ENCODE measurements at places on chromosomes 3 and 15.

GRCh38 chr15:84740691-84741090, 7.7 kb upstream of the ZNF592 start:
- DNase-seq = no peak

DNA sequence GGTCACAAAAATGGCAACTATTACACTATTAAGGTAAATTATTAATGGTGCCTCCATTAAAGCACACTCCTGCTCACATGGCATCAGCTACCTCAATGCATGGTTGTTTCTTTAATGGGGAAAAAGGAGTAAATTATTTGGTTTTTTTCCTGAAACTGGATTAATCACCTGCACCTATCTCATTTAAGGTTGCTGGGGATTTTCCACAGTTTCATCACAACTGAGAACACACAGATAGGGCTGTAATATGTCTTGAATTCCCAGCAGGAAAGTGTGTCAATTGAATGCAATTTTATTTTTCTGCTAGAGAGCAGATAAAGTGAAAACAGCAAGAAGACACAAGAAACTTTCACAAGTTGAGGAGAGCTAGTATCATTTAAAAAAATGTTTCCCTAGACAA, 36.4 kb downstream of the RFTN1 start:
- DNase-seq = no peak

DNA sequence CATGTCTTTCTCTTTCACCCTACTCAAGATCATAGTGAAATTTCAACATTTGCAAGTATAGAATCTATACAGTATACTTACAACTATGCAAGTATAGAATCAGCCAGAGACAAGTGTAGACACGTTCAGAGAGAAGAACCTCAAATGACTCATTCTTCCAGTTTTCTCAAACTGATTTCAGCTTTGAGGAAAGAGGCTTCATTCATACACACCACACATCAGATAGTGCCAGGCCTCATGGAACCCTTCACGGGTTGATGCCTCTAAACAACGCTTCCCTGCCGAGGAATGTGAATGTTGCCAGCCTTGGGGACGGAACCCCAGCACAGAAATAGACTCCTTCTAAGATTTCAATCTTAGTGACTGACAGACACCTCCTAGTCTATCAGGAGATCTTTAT, 135.7 kb downstream of the FOXP1 start:
- DNase-seq = no peak

GRCh38 chr3:116155841-116156240, 289.4 kb downstream of the LSAMP start:
- no peak for DNase-seq

DNA sequence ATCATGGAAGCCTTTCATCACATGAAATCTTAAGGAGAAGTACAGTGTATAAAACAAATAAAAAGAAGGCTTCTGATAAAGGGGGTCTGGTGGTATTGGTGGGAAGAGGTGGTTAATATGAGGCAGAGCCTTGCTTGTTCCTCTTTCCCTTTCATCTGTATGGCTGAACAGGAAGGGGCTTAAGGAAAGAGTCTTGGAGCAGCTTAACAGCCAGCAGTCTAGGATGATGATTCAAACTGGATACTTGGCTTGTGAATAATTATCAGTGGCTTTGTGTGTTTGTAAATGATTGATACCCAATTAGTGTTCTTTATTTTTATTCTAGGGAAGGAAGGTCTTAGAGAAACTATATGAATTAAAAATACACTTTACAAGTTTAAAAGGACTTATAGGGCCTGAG, 29.1 kb upstream of the TCAIM start:
- no peak for DNase-seq

GRCh38 chr3:31106204-31106603, 211.7 kb upstream of the GADL1 start:
- DNase-seq = no peak

- no peak for DNase-seq
Measured at GRCh38 chr15:81812456-81812855, 233.4 kb downstream of the MEX3B start.

GRCh38 chr3:10329495-10330015, 8.6 kb upstream of the SEC13 start:
- DNase-seq = no peak

GRCh38 chr3:153291059-153291685, 129.1 kb downstream of the RAP2B start:
- DNase-seq = no peak

GRCh38 chr3:31534065-31534425, 1.3 kb downstream of the STT3B start:
- DNase-seq = no peak

DNA sequence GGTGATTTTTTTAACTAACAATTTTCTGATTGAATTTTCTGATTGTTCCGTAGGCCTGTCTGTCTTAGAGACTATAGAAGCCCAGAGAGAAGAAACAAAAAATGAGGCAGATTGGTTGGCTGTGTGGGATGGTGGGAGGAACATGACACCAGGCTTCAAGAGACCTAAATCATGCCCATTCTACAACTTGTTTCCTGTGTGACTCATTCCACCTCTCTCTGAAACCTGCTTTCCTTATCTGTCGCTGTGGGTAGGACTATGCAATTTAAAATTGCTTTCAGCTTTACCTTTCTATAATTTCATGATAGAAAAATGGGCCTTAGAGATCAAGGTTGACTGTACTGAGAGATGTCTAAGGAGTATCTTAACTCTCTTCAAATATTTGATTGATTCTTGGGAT, 44.5 kb downstream of the OXNAD1 start:
- DNase-seq = peak; percentile 60

- no peak for DNase-seq
Measured at GRCh38 chr3:73448761-73449301, 175.9 kb downstream of the PDZRN3 start.

GRCh38 chr3:143184099-143184498, 64.5 kb downstream of the CHST2 start:
- DNase-seq = no peak

- no peak for DNase-seq
Measured at GRCh38 chr3:59381282-59381681, 331.5 kb upstream of the CFAP20DC start.

GRCh38 chr3:124854009-124854408, 33.2 kb downstream of the ITGB5 start:
- DNase-seq = no peak

DNA sequence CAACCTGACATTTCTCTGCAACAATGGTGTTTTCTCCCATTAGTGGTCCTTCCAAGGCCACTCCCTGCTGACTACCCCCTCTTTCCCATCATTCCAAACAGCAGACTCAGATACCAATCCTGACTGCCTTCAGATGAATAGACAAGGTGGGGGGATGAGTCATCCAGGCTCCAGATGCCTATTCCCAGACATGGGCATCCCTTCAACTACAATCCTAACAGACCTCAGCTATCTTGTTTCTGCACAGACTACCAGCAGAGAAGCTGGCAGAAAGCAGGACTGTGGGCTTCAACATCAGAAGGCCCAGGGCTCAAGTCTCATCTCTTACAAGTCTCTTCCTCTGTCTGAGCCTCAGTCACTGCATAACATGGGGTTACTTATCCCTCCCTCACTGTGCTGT, 2.2 kb downstream of the RBP1 start:
- DNase-seq = no peak

DNA sequence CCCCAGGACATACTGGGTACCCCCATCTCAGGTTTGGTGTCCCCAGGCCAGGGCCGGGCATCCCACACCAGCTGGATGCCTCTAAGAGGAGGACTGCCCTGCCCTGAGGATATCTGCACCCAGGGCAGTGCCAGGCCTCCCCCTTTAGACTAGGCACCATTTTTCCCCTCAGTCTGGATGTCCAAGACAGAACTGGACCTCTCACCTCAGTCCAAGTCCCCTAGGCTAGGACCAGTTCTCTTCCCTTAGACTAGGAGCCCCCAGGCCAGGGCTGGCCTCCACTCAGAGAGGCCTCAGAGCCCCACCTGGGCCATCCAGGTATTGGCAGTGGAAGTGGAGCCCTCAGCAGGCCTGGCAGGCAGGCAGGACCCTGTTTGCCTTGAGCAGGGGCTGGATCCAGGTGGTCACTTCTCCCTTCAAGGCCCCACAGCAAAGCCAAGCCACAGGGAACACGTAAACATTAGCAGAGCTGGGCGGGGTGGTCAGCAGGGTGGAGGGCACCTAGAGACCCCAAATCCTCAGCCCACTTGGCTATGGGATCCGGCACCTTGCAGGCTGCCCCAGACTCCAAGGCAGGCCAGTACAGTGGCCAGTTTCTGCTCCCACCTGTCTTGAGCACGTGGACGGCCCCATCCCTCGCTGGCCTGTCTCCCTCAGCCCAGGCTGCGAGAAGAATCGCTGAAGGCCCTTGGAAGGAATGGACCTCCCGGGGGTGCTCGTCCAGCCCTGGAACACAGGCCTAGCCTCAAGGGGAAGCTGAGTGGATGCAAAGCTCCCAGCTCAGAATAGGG, 28.3 kb downstream of the PTH1R start:
- DNase-seq = no peak

DNA sequence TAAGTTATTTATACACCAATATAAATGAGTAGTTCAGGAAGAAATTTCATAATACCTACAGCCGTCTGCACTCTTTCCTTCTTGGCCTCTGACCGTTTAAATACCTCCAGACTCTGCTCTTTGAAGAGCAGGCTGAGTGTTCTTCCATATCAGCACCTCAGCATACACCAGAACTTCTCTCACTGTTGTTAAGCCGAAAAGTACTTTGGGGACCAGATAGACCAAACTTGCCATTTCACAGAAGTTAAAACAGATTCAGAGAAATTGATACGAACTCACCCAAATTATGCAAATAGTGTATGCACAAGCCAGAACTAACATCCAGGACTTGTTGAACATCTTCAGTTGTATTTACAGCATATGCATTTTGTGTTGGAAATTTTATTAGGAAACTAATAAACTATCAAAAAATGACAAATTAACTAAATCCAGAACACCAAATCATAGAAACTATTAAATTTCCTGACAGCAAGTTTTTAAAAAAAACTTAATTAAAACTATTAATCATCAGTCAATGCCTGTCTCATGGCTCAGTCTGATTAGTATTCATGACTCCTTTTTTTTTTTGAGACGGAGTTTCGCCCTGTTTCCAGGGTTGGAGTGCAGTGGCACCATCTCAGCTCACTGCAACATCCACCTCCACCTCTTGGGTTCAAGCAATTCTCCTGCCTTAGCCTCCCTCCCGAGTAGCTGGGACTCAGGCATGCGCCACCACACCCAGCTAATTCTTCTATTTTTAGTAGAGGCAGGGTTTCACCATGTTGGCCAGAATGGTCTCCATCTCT, 24.1 kb downstream of the CGGBP1 start:
- DNase-seq = no peak

GRCh38 chr3:189071446-189071845, 100.3 kb upstream of the TPRG1 start:
- DNase-seq = no peak

- DNase-seq = no peak
Measured at GRCh38 chr15:66833371-66833770, 131.3 kb downstream of the SMAD6 start.

- DNase-seq = no peak
Measured at GRCh38 chr3:136311261-136311660, 61.1 kb downstream of the PCCB start.

DNA sequence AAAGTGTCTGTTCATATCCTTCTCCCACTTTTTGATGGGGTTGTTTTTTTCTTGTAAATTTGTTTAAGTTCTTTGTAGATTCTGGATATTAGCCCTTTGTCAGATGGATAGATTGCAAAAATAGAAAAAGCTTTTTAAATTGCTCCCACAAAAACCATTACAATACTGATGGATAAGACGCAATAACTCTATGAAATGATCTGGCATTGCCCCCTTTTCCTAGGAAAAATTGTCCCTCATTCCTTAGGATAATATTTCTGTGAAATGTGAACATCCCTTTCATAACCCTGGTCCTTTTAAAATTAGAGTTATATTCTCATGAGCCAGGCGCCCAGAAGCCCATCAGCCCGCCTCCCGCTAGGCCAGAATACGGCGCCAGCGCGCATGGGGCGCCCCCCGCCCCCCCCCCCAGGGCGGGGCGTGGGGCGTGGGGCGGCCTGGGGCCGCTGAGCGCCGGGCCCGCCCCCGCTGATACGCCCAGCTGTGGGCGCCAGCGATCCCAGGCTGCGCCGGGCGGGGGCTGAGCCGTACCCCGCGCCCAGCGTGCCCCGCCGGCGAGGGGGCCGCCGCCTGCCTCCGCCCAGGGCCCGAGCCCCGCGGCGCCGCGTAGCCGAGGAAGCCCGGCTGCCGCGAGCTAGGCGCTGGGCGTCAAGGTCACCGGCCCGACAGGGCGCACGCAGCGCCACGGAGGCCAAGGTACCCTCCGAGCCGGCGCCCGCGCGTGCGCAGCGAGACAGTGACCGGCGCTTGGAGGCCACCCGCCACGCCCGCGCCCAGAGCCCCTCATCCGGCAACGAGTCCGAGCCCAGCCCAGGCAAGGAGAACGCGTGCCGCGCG, 11.1 kb upstream of the ROPN1B start:
- no peak for DNase-seq

DNA sequence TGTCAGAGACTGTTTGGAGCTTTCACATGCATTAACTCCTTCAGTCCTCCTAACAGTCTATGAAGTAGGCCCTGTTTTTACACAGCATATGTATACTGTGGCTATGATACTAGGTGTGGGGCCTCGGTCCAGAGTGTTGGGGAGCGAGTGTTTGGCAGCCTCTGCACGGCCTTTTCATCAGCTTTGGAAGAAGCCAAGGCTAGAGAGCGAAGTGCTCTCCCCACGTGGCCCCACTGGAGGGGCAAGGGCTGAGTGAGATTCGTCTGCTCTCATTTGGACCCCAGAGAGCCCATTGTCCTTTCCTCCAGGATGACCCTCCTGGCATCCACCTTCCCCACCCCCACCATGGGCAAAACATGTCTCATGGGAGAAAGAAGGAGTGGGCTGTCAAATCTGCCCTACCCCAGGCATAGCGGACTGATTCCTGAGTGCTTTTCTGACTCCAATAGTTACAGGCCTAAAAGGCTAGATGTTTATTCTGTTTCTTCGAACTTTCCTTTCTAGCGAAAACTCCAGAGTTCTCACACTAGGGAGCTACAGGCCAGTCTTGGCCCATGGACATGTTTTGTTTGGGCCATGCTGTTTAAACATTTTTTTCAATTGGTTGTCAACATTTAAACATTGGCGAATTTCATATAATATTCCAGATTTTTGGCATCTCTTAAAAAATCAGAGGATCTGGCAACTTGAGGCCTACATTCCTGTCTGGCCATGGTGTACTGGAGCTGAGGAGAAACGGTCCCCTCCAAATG, 76.0 kb downstream of the EEFSEC start:
- no peak for DNase-seq

DNA sequence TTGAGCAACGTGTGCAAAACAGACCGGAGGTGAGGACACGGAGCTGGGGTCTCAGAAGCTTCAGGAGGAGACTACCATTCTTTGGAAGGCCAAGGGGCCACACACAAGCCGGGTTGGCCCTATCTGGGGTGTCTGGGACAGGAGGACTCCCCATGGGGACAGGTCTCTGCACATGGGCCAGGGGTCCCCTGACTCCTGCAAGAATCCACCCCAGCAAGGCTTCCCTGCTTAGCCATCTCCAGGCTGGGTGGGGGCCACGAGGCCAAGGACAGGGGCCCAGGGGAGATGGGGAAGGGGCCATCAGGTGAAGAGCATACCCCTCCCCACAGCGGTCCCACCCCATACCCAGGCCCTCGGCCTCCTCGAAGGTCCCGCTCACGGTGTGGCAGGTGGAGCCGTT, 38.5 kb downstream of the ADAMTS7 start:
- no peak for DNase-seq

Measured in activated CD4-positive, alpha-beta T cell treated with anti-CD3 and anti-CD28 coated beads, Interleukin-2, amount 50 U/mL, for 24 hours (primary cell).